ENCODE measurements at places on chromosomes 16 and 17. TPM values are rescaled to one million over a fixed set of nuclear protein-coding genes. Genes with fewer than 3 reads are reported as not detected.

- no peak for DNase-seq
Observed at GRCh38 chr17:252456-252855, 71.0 kb upstream of the DOC2B start.

- no peak for DNase-seq
Observed at GRCh38 chr16:66194866-66195265, 171.6 kb upstream of the CDH5 start.

- no peak for DNase-seq
Observed at GRCh38 chr16:68275611-68276191, 11.4 kb downstream of the SLC7A6 start.

DNA sequence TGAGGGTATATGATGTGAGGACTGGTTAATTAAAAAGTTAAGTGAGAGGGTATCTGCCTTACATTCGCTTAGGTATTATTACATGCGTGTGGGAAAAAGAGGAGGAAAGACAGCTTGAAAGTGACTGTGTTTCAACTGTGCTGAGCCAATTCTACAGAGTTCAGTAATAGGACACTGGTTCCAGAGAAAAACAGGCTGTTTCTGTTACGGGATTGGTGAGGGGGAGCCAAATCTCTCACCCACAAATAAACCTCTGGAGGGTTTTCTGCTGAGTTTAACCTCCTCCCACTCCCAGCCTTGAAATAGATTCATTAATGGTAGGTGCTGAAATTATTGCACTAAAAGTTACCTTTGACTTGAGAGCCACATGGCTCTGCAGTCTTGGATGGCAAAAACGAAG is 3.9 kb upstream of the KRT26 start:
- no peak for DNase-seq

DNA sequence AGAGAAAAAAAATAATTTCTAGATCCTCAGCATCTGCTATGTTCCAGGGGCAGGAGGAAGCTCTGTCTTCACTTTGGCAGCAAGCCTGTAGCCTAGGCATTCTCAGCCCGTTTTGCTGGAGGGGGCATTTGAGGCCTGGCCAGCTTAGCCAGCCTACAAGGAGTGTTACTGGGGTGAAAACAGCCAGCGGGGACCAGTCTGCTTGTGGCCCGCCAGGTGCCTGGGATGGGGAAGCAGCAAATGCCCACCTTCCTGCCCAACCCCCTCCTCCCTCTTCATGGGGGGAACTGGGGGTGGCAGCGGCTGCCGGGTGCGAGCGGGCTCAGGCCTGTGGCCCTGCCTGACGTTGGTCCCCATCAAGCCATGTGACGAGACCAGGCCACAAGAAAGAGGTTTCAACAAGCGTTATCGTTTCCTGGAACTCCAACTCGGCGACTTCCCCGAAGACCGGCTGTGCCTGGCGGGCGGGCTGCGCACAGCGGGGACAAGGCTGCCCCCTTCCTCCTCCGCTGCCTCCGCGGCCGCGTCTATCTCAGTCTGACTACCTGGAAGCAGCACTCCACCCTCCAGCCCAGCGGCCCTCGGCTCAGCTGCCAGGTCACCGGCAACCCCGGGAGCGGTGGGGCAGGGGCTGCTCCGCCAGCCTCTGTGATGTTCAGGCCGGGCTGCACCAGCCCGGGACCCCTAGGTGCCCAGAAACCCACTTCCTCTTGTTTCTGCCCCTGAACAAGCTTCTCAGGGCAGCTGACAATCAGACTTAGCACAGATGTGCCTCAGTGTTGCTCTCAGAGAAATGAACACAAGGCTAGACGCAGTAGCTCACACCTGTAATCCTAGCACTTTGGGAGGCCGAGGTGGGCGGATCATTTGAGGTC is 22.9 kb downstream of the SOCS1 start:
- no peak for DNase-seq

DNA sequence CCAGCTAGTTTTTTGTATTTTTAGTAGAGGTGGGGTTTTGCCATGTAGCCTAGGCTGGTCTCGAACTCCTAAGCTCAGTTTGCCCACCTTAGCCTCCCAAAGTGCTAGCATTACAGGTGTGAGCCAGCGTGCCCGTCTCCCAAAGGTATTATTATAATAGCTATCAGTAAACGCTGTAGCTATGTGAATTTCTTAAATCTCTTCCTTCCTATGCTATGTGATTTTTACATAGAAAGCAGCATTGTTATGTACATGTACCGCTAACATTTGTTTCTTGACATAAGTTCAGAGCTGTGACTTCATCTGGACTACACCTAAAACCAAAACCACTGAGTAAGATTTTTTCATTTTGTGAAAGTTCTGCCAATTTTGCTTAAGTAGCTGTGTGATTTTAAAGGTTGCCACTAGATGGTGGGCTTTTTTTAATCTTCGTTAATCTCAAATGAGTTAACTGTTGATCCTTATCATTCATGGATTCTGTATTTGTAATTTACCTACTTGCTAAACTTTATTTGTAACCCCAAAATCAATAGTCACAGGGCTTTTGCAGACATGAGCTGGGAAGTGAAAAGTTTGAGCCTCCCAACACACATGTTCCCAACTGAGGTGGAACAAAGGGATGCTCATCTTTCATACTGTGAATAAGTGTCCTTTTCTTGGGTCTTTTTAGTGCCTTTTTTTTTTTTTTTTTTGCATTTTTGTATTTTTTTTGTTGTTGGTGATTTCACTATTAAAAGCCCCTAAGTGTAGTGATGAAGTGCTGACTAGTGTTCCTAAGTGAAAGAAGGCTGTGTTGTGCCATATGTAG is 21.9 kb downstream of the PRKAR1A start:
- no peak for DNase-seq

- no peak for DNase-seq
Observed at GRCh38 chr16:30774367-30775130, 12.4 kb downstream of the RNF40 start.

GRCh38 chr16:57539072-57539796 is 2.9 kb upstream of the CCDC102A start:
- peak; percentile 28 for DNase-seq

- peak; percentile 65 for DNase-seq
Observed at GRCh38 chr17:50127697-50128361, 2.1 kb downstream of the SAMD14 start.

DPEP2 gene
- total RNA-seq, result not detected

OMG gene
- total RNA-seq, result not detected

CFAP97D1 gene
- not detected for total RNA-seq

CDC42EP4 gene
- total RNA-seq, result 27.2 TPM

GDPD3 gene
- 2.1 TPM for total RNA-seq
